NCI-H1105 treated with DMSO at 0.1 percent for 48 hours (cell line): ENCODE measurements at places on chromosomes 7 and 10.

GRCh38 chr7:28269700-28270361 is 89.2 kb upstream of the JAZF1 start:
- DNase-seq, result no peak

- no peak for DNase-seq
Observed at GRCh38 chr7:151744656-151745638, 132.0 kb downstream of the PRKAG2 start.

DNA sequence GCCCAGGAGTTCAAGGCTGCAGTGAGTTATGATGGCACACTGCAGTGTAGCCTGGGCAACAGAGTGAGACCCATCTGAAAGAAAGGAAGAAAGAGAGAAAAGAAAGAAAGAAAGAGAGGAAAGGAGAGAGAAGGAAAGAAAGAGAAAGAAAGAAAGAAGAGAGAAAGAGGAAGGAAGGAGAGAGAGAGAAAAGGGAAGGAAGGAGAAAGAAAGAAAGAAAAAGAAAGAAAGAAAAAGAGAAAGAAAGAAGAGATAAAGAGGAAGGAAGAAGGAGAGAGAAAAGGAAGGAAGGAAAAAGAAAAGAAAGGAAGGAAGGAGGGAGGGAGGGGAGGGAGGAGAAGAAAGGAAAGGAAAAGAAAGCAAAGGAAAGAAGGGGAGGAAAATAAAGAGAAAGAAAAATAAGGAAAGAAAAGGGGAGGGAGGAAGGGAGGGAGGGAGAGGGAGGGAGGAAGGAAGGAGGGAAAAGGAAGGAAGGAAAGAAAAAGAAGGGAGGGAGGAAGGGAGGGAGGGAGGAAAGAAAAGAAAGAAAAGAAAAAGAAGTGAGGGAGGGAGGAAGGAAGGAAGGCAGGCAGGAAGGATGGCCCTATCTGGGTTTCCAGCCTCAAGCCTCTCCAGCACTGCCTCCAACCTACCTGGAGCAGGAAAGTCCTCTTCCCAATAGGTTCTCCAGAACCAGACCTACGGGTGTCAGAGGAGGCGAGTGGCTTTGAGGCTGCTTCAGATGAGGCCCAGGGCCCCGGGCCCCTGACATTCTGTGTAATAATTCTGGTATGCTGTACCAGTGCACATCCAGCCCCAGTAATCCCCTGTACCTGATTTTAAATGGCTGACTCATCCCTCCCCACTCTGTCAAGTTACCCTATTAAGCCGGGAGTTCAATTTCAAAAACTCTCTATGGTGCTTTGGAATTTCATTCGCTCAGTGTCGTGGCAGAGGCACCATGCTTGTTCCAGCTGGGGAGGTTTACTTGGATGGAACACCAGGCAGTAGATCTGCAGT is 6.8 kb upstream of the PARD3 start:
- no peak for DNase-seq

DNA sequence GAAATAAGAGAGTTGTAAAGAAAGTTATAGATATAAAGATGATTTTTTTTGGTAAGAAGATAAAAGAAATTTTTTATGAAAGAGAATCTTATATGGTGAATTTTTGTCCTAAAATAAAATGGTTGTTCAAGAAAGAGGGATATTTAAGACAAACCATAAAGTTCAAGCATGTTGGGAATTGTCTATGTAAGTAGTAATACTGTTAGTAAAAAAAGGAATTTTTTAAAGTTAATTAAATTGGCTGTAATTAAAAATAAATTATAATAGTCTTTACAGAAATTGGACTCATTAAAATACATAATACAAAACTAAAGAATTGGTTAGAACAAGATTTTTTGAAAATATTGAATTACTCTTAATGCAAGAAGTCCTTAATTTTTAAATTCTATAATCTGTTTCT is 10.1 kb upstream of the DYNC2I1 start:
- DNase-seq, result no peak

DNA sequence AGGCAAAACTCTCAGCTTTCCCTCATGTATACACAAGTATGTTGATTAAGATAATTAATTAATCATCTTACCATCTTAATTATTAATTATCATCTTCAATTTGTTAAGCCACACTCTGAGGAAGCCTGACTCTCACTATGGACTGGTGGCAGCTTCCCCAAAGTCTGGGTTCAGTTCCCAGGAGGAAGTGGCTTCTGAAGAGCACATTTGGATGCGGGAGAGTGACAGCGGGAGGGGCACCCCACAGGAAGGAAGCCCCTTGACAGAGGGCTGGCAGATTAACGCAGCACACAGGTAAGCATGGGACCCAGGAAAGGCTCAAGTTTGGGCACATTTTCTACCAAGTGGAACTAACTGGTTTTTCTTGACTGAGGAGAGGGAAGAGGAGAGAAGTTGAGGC is 13.4 kb upstream of the SLIT1 start:
- no peak for DNase-seq

GRCh38 chr7:94049615-94050014 is 45.5 kb upstream of the BET1 start:
- no peak for DNase-seq
